Stimulated activated CD8-positive, alpha-beta memory T cell treated with anti-CD3 and anti-CD28 coated beads, Interleukin-4, amount 100 ng/mL, for 1 hour (primary cell): ENCODE measurements at places on chromosomes 7 and 10.

GRCh38 chr7:90825779-90826178 is 229.7 kb downstream of the CDK14 start:
- no peak for DNase-seq

DNA sequence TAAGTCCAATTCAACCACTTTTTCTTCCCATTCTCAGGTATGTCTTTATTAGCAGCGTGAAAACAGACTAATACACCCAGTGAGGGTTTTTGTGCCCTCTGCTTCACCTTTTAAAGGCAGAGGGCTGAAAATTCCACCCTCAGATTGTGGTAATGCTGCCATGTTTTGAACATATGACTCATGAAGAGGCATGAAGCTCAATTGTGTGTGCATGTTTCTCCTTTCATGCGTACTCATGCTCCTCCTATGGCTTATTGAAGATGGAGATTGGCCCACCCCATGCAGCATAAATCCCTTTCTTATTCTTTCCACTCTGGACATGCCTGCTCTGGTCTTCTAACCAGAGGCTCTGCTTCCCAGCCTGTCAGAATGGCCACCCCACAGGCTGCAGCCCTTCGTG is 168.0 kb upstream of the PRKCQ start:
- no peak for DNase-seq

DNA sequence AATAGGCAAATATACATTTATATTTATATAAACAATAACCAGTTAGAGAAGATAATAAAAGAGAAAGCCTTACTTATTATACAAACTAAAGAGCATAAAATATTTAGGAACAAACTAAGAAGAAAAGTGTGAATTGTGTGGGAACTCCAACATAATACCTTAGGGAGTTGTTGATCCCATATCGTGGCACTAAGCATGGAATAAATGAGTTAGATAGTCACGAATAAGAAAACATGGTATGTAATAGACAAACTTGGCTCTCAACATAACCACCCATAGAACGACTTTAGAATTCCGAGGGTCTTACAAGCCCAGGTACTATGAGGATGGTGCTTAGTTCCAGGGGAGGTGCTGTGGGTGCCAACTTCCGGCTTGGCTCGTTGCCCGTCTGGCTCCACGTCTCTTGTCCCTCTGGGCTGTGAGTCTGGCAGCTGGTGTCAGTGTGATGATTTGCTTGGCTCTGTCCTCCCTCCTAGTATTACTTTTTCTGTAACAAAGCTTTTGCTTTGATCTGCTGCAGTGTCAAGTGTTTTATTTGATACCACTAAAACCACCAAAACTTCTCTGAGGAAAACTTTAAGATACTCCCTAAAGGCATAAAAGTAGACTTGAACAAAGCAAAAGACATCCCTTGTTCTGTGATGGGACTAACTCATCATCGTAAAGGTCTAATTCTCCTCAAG is 9.5 kb upstream of the RBM20 start:
- DNase-seq, result no peak

- DNase-seq, result no peak
These were observed 280.1 kb downstream of the SKAP2 start for GRCh38 chr7:26584326-26584725.

DNA sequence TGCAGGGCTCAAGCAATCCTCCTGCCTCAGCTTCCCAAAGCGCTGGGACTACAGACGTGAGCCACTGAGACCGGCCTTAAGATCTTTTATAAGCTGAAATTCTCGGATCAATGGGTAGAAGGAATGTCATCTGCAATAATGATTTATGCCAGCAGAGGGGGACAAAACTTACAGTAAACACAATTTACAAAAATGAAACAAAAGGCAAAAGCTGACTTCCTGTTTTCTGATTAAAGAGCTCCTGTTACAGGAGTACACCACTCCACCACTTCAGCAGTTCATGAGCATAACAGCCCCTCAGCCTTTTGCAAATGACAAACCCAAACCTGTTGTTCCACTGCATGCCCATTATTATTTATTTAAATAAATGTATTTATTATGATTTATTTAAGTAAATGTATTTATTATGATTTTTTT is 88.5 kb upstream of the ATP6V0A4 start:
- DNase-seq, result no peak

DNA sequence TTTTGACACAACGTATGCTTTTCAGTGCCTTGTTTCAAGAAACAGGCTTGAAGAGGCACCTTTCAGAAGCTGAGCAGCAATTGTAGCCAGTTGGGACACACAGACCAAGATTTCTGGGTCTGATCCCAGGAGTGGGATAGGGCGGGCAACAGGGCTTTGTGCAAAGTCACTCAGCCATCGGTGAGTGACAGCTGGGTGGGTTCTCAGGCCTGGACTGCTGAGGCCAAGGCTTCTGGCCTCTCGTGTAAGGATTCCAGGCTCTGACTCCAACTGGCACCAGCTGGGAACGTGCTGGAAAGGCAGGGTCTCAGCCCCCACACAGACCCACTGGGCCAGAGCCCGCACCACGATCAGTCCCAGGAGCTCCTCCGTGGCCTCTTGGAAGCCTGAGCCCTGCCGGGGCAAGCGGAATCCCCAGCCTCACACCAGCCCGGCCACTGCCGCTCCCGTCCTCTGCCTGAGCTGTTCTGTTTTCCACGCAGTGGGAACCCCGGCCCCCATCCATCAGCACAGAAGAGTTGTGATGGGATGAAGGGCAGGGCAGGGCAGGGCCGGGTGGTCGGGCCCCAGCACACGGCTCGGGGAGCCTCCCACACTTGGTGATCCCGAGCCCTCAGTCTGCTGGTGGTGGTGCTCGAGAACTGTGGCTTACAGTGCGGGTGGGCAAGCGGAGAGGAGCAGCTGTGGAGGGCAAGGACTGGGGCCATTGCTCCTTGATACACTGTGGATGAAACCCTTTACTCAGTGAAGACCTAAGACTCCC is 46.8 kb downstream of the VIPR2 start:
- no peak for DNase-seq

GRCh38 chr10:34335960-34336690 is 479.0 kb downstream of the PARD3 start:
- no peak for DNase-seq

- no peak for DNase-seq
These were observed 9.4 kb upstream of the RFC2 start for GRCh38 chr7:74263399-74264120.

DNA sequence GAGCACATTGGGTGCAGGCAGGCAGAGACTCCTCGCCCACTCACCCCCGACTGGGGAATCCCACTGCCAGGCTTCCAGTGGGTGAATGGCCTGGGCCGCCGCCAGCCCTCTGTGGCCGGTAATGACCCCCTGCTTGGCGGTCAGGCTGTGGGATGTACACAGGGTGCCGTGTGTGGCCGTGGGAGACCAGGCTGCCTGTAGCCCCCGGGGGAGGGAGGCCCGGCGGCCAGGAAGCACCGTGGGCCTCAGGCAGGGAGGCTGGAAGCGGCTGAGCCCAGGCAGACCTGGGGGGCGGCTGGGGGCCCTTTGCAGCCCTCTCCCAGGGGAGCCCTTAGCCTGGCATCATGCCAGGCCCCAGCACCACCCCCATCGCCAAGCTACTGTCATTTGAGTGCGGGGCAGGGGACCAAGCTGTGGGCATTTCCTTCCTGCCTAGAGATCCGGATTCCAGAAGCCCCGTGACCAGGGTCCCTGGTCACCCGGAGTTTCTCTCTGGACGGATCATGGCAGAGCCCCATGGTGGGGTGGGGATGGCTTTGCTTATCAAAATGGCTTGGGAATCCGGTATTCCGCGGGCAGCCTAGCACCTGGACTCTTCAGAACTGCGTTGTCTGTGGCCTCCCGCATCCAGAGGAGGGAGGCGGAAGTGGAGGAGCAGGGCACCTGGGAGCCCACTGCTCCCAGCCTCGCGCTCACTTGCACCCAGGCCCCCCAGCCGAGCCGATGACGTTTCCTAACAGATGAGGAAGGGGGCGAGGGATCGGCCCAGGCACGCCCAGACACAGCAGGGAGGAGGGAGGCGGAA is 1.1 kb downstream of the TTYH3 start:
- DNase-seq, result no peak
